ENCODE measurements at places on chromosomes 7 and 10. TPM values are rescaled to one million over a fixed set of nuclear protein-coding genes. Genes with fewer than 3 reads are reported as not detected.

The PRLHR gene
- total RNA-seq: not detected

The UNCX gene
- total RNA-seq: not detected

The PRRT4 gene
- 0.49 TPM for total RNA-seq

- no peak for DNase-seq
These were observed 30.8 kb downstream of the CCDC186 start for GRCh38 chr10:114143160-114143559.

GRCh38 chr7:141511676-141512396 lies 39.4 kb upstream of the AGK start:
- no peak for DNase-seq

DNA sequence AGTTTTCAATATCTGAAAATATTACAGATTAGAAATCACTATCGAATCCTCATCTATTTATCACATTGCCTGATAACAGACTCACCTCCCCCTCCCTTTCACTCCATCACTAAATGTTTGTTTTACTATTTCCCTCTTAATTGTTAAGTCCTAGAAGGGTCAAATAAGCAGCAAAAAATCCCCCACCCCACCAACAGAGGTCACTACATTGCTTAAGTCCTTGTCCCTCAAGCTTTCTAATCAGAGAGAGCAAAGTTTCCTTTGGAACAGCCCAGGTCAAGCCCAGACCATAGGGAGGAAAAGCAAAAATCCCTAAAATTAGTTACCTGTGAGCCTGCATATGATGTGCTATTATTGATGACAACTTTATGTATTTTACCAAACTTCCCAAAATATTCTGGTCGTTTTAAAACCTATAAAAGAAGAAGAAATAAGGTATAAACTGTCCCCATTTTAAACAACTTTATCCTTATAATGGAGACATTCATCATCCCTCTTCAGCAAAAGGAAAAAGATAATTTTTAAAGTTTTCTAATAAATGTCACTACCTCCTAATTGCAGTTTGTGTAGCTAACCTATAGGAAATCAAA lies 95.0 kb downstream of the CNOT4 start:
- no peak for DNase-seq

- DNase-seq: no peak
These were observed 286.4 kb upstream of the SP4 start for GRCh38 chr7:21141476-21141875.

All from ureter (tissue), 1 donor.